GM12865 (cell line): ENCODE measurements at places on chromosomes 12 and 14.

GRCh38 chr14:93054006-93054405, 61.7 kb downstream of the ITPK1 start:
- DNase-seq: no peak

DNA sequence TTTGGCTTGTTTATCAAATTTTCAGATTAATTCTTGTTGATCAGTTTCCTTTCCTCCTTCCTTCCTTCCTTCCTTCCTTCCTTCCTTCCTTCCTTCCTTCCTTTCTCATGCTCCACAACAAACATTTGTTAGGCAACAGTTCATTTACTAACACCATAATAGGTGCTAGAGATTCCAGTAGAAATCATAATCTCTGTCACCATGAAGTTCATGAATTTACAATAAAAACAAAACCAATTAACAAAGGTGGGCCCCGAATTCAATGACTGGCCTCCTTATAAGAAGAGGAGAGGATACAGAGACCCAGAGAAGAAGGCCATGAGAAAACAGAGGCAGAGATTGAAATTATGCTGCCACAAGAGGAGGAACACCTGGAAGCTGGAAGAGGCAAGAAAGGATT, 266.9 kb upstream of the GARIN6 start:
- DNase-seq: no peak

DNA sequence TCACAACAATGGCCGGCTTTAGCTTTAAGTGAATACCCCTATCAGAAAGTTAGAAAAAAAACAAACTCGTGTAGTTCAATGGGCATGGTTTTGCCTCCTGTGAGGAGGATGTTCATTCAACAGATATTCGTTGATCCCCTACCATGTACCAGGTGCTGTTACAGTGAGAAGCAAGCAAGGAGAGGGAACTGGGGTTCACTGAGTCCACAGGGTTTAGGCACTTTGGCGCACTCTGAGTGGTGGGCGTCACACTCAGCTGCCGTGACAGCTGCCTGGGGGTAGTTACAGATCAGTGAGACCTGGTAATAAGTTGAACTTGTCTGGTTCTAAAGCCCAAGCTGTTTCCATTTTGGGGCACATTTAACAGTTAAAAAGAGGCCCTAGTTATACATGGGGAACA, 74.2 kb downstream of the PAPOLA start:
- DNase-seq: no peak

DNA sequence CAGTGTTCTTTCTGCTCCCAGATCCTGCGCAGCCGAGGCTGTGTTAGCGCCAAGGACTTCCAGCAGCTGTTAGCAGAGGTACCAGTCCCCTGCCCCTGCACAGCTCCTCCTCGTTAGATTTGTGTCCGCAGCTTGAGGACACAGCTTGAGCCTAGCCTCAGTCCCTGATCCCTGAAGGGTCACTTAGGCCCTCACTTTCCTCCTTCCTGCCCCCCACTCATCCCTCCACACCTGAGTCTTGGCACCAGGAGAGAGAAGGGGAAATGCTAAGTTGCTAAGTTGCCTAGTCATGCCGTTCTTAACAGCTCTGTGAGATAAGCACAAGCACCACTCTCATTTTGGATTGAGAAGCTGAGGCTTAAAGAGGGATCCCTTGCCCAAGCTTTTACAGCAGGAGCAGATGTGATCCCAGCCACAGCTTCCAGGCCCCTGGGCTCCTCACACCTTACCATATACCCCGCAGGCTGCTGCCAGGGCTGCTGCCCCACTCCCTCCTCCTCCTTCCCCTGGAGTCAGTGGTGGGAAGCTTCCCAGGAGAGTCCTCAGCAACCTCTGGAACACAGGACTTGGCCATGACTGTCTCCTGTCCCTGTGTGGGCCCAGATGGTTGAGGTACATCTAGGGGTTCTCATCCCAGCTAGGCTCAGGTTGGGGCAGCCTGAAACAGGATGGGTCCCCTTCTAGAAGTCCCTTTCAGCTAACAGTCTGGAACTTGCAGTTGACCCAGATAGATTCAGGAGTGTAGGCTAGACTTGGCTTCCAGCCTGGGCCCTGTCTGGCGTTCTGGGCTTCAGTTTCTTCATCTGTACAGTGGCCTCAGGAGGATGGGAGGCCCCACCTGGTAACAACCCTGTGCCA, 975 bp downstream of the OGFOD2 start:
- DNase-seq: no peak

GRCh38 chr12:57700317-57700716, 6.4 kb downstream of the OS9 start:
- DNase-seq: no peak

DNA sequence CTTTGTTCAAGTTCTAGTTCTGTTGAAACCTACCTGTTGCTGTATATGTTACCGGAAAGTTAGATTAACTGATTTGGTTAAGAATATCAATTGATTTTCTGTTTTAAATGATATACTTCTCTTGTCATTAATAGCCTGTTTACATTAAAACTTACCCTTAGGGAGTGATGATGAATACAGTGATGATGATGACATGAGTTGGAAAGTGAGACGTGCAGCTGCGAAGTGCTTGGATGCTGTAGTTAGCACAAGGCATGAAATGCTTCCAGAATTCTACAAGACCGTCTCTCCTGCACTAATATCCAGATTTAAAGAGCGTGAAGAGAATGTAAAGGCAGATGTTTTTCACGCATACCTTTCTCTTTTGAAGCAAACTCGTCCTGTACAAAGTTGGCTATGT, 33.0 kb downstream of the CAND1 start:
- no peak for DNase-seq

GRCh38 chr12:79162948-79163347, 298.4 kb downstream of the SYT1 start:
- no peak for DNase-seq

- no peak for DNase-seq
Observed at GRCh38 chr12:15364221-15365160, 42.2 kb downstream of the PTPRO start.

GRCh38 chr14:95515080-95515489, 1.4 kb downstream of the SYNE3 start:
- DNase-seq: no peak

- DNase-seq: no peak
Observed at GRCh38 chr14:55340482-55340881, 69.3 kb downstream of the FBXO34 start.

GRCh38 chr12:12722435-12723148, 5.4 kb downstream of the CDKN1B start:
- peak; percentile 52 for DNase-seq

DNA sequence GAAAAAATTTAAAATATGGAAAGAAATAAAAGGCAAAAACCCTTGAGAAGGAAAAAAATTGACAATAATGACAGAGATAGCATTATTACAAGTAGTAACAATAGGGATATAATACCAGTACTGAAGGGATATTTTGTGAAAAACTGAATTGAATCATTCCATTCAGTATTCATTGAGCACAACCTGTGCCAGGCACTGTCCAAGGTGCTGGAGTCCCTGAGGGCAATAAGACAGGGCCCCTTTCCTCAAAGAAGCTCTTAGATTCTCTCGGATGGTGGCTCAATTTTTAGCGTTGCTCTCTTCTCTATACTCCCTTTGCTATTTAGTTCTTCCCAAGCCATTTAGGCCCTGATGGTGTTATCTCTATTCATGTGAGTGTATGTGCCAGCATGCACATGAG, 34.3 kb upstream of the GAS2L3 start:
- DNase-seq: peak; percentile 34

- no peak for DNase-seq
Observed at GRCh38 chr12:93857279-93857938, 180.2 kb downstream of the CRADD start.
